ENCODE measurements at places on chromosomes 1 and 21. TPM values are rescaled to one million over a fixed set of nuclear protein-coding genes. Genes with fewer than 3 reads are reported as not detected.

DNA sequence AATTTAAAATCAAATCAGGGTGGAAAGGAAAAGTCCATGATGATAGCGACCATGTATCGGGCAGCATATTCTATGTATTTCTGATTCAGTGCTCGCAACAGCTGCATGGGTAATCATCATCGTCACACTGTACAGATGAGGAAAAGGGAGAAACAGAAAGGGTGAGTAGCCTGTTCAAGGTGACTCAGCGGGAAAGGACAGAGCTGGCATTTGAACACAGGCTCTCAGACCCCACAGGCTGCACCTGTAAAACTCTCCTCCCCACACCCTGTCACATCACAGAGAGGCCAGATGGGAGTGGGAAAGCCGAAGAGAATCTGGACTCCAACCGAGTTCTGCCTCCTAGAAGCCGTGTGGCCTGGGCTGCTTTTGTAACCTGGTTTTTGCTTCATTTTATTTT, 14.0 kb downstream of the RUNX1 start:
- no peak for DNase-seq

GRCh38 chr1:11071463-11072215, 11.8 kb upstream of the SRM start:
- DNase-seq = no peak

- no peak for DNase-seq
Measured at GRCh38 chr21:39503123-39503762, 51.5 kb downstream of the SH3BGR start.

DNA sequence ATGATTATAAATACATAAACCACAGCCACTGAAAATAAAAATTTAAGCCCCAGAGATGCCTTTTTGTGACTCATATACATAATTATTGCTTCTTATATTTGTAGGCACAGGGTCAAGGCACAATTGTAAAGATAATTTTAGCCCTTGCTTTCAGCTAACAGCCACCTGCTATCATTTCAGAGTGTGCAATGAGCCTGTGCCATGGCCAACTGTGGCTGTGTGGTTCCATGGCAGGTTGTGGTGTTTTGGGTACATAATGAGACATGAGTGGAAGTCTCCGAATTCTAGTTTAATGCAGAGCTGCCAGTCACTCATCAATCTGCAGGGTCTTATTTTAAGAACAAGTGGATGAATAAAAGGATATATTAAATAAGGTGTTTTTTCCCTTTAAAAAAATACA, 346.9 kb upstream of the SNX7 start:
- no peak for DNase-seq

DNA sequence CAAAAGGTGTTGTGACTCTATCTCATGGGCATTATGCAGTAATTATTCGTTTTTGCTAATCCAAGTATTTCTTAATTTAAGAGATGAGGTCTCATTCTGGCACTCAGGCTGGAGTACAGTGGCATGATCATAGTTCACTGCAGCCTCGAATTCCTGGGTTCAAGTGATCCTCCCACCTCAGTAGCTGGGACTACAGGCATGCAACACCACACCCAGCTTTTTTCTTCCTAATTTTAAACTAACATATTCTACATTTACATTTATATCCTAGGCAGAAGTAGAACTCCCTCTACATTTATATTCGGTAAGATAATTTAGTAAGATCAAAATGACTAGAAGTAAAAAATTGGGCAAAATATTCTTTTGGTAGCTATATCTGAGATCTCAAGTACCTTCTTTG, 50.5 kb upstream of the RBM34 start:
- no peak for DNase-seq

GRCh38 chr1:8082945-8083344, 56.8 kb upstream of the ERRFI1 start:
- no peak for DNase-seq

- DNase-seq = peak; percentile 88
Measured at GRCh38 chr21:46153247-46154154, 1.9 kb downstream of the FTCD start.

- no peak for DNase-seq
Measured at GRCh38 chr1:94504601-94505000, 37.0 kb downstream of the F3 start.

GRCh38 chr1:213303286-213303685, 252.2 kb downstream of the RPS6KC1 start:
- peak; percentile 71 for DNase-seq

DNA sequence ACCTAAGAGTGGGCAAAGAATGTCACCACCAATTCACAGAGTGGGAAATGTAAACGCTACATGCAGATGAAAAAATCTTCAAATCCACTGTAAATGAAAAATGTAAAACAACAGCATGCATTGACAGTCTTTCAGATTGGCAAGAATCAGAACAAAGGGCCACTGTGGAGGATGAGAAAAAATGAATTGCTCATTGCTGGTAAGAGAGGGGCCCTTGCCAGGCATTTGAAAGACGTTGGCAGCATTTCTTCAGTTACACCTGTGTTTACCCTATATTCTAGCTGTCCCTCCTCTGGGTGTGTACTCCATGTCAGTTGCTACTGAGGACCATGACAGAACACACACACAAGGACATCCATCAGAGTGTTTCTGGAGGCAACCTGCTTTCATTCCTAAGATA, 25.8 kb upstream of the AADACL3 start:
- DNase-seq = no peak

GRCh38 chr1:100392756-100393155, 40.5 kb downstream of the CDC14A start:
- no peak for DNase-seq

- DNase-seq = no peak
Measured at GRCh38 chr1:107669996-107670395, 295.0 kb downstream of the VAV3 start.

DNA sequence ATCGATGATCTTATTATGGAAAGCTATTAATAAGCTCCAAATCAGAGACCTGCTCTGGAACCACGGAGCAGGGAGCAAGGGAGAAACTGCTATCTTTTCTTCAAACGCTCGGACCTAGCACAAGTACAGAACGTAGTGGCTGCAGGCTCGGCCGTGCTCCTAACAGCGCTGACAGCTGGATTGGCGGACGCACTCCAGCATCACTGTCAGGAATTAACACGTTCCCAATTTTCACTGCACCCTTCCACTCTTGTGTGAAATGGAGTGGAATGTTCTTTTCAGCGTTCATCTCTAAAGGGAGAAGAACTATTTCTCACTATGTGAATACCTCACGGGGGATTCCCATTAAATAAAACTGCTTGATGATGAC, 106.9 kb downstream of the ZNF281 start:
- DNase-seq = peak; percentile 50

Gene SLC66A1
- total RNA-seq = 19.7 TPM

Gene NKAIN1
- total RNA-seq = 38.4 TPM

Gene AGPAT3
- total RNA-seq = 4.4 TPM

Gene COL11A1
- 19.2 TPM for total RNA-seq

Gene SLC1A7
- not detected for total RNA-seq

Gene RPTN
- not detected for total RNA-seq

Measured in GM23338 (cell line).